ENCODE measurements at places on chromosomes 3 and 15.

DNA sequence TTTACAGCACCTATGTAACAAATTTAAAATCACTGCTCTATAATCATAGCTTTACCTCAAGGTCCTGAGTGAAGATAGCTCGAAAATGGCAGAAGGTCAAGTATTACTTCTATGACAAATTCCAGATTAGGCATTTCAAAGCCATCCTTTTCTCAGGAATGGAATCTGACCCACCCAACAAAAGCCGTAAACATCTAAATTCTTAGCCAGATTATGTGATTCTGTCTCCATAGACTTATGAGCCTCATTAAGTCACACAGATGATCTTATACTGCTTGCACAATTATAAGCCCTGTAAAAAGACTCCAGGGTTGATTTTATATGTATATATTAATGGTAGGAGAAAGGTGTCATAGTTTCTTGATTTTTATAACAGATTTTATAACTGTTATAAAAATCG, 56.9 kb downstream of the CEP152 start:
- DNase-seq: no peak

DNA sequence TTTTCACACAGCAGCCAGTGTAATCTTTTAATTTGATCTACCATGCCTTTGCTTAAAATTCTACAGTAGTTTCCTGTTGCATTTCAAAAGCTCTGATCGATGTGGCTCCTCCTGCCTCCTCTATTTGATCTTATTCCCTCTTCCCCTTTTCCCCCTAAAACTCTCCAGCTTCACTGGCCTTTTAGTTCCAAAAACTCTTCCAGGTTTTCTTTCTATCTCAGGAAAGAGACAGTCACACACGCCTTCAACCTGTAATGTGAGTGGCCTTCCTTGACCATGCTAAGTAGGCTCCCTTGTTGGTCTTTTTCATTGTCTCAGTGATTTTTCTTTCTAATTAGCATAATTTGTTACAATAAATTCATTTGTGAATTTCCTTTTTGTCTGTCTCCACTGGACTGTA, 985 bp downstream of the TEX9 start:
- no peak for DNase-seq

GRCh38 chr3:12662593-12663400, 1.1 kb downstream of the RAF1 start:
- DNase-seq: no peak

- DNase-seq: no peak
These were observed 41.1 kb upstream of the RASGRP1 start for GRCh38 chr15:38605744-38606143.

GRCh38 chr3:2354702-2355101, 256.0 kb downstream of the CNTN4 start:
- peak; percentile 49 for DNase-seq

DNA sequence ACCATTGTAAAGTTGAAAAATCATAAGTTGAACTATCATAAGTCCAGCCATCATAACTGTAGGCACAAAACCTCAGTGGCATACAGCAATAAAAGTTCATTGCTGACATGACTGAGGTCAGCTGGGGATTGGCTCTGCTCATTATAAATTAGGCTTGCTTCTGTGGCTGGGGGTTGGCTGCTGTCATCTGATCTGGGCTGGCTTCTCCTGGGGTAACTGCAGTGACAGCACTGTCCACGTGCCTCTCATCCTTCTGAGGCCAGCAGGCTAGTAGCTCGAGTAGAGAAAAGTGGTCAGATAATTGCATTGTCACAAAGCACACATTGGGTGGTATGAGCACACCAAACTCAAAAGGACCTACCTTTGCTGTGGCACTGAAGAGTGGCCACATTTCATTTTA, 31.3 kb downstream of the CMTM7 start:
- DNase-seq: no peak

DNA sequence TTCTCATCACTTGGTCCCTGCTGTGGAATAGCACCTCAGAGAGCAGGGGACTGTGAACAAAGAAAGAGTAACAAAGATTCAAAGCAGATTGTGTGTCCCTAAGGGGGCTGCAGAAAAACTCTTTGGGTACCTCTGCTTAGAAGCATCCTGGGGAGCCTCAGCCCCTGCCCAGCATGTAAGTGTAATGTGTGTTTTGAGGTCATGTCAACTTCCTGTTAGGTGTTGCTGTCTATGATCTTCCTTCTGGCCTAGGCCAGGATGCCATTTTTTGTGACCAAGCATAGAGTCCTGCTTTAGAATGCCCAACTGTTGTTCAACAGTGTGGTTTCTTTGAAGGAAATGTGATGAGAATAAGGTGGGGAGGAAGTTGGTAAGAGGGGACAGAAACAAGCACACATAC, 77.1 kb upstream of the BCL6 start:
- no peak for DNase-seq

DNA sequence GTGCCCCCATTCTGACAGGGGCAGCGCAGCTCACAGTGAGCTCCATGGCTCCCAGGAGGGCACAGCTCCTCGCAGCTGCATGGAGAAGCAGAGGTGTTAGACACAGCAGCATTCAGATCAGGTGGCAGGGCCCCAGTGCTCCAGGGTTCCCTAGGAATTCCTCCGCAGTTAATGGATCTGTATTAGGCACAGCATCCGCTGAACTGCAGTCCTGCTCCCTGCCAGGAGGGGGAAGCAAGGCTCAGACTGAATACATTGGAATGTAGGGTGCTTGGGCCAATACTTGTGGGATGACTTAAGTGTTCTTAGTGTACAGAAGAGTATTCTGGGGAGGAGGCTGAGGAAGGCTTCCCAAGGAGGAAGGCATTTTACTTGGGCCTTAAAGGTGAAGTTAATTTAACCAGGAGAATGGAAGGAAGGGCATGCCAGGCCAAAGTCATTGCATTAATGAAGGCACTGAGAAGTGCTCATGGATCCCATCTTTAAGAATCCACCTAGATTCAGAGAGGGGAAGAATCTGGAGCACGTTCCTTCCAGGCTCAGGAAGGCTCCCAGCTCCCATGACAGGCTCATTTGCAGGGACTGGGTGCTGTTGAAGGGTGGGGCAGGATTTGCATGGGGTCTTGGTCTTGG, 111.6 kb downstream of the RAB11A start:
- peak; percentile 67 for DNase-seq

DNA sequence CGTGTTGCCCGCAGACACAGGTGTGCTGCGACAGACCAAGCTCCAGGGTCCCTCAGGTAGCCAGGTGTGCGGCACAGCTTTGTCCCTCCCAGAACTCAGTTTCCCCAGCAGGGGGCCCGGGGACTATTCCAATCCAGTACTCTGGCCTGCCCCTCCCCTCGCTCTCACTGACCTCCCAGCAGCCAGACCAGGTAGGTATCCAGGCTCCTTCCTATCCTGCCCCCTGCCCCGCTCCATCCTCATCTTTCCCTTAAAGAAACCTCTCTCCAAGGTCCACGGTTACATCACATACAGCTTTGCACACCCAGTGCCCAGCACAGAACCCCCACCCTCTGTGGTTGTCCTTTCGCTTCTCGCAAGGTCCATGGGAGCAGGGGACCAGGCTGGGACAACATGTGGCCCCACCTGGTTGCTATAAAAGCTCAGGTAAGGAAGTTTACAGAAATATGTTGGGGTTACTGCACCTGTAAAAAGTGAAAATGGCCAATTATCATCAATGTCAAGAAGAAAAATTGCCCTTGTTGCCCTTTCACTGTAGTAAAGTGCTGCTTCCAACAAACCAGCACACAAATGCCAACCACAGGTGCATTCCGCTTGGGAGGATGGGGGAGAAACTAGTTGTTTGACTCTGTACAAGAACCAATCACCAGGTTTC, 7.3 kb upstream of the CYP11A1 start:
- DNase-seq: no peak

GRCh38 chr3:68751888-68752287, 180.5 kb downstream of the TAFA4 start:
- DNase-seq: no peak

GRCh38 chr3:114863848-114864247, 283.2 kb downstream of the ZBTB20 start:
- no peak for DNase-seq

DNA sequence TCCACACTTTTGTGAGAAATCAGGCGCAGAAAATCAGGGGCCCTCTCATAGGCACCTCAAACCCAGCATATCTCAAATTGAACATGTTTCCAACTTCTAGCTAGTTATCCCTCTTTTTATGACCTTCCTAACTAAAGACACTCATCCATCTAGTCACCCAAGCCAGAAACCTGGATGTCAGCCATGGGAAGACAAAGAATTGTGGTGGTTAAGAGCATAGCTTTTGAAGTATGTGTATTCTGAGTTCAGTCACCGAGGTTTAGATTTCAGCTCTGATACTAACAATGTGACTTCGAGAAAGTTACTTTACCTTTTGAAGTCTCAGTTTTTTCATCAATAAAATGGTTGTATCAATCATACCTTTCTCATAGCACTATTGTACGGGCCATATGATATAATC, 495.5 kb downstream of the NLGN1 start:
- DNase-seq: peak; percentile 70

DNA sequence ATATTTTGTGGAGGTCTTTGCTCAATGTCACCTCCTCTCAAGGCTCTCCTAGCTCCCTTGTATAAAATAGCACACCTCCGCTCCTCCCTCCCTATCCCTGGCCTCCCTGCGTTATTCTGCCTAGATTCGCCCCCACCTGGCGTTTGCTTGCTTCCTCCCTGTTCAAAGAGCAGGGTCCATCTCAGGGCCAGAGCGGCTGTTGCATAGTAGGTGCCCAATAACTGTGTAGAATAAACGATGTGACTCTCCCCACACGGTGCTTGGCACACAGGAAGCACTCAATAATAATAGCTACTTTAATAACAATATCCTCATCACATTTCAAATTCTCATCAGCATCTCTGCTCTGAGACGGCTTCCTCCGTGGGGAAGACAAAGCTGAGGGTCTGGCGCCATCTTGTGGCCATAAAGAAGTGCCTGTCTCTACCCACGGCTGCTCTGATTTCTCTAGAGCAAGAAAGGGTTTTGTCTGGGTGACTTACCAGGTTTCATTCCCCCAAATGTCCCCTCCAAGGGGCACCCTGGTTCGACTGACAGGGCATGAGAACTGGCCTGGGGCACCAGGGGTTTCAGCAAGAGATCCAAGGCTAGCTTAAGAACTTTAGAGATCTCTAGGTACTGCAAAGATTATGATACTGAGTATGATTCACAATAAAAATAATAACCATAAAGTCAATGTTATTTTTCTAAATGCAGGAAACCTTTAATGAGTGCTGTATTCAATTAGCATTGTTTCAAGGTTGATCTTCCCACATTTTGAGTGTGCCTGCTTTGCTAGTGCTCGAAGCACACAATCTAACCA, 16.1 kb downstream of the CD276 start:
- DNase-seq: peak; percentile 66

- no peak for DNase-seq
These were observed 373.3 kb upstream of the RBMS3 start for GRCh38 chr3:28907616-28908015.

DNA sequence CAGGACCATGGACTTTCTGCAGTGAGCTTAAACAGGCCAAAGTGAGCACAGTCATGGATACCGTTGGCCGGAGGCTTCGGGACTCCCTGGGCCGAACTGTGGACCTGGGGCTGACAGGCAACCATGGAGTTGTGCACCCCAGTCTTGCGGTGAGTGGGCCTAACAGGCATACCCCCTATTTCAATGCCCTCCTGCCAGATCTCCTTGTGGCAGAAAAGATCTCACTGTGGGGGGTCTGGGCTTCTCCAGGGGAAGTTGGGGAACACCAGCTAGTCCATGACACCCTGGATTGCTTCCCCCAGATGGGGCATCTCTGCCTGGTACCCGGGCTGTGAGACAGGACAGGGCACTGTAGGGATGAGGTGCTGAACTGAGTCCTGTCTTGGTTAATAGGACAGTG, 29.5 kb downstream of the ACAD9 start:
- no peak for DNase-seq

DNA sequence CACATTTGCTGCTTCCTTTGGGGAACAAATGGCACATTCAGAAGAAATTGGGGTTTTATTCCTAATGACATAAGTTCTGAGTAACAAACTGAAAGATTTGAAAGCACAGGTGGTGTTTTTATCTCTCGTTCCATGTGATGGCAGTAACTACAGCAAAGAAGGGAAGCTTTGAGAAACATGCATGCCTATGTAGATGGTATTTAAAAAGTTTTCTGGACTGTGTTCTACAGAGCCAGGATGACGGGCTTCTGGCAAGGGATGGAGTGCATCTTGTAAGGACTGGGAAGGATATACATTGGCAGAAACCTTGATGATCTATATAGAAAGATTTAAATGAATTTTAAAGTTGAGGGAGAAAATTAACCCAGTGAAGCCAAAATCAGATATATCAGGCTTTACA, 362.2 kb upstream of the ROPN1 start:
- no peak for DNase-seq
